ENCODE measurements at places on chromosomes 13 and 19.

GRCh38 chr19:43505186-43505456, 575 bp upstream of the PHLDB3 start:
- no peak for DNase-seq

DNA sequence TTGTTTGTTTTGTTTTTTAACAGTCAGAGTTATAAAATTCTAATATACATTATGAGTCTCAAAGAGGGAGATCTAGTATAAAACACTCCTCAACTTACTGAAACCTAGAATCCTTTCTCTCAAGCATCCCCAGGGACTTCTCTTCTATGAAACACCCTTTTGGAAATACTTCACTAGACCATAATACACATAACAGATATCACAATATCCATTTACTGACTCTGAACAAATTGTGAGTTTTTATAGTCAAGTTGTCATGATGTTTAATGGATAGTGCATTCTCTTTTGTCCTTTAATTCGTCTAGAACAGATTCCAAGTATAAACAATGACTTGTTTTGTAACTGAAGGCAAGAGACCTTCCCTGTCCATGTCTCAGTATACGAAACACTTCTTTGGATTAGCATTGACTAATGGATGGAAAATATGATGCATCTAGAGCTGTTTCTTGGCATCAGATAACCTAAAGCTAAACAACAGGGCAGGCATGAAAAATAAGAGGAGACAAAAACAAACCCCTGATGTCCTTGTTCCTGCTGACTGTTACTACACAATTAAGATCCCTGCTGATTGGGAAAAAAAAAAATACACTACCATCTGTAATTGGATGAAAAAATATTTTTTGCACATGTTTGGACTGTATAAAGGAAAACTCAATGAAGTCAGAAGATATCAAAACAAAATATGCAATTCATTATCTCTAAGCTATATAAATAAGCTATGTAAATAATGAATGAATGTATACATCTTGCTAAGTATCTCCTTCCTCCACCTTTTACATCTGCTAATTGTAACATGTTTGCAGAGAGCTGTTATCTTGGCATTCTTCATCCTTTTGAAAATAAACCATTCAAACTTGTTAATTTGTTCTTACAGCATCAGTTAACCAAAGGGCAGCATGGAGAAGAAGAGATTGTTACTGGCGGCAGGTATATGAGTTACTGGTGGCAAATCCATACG, 214.2 kb downstream of the LACC1 start:
- DNase-seq: no peak

DNA sequence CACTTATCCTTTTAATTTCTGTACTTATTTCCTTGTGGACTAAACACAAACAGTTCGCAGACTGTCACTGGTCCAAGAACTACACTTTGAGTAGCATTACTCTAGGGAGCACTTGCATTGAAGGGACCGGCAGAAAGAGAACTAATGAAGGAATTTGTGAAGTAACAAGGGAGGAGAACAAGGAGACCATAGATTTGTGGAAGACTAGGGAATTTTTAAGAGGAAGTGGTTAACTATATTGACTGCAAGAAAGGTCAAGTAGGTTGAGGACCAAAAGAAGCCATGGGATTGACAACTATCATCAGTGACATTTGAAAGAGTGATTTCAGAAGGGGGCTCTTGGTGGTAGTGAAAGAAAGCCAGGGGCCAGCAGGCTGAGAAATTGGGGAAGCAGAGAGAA, 4.0 kb upstream of the RB1 start:
- no peak for DNase-seq

DNA sequence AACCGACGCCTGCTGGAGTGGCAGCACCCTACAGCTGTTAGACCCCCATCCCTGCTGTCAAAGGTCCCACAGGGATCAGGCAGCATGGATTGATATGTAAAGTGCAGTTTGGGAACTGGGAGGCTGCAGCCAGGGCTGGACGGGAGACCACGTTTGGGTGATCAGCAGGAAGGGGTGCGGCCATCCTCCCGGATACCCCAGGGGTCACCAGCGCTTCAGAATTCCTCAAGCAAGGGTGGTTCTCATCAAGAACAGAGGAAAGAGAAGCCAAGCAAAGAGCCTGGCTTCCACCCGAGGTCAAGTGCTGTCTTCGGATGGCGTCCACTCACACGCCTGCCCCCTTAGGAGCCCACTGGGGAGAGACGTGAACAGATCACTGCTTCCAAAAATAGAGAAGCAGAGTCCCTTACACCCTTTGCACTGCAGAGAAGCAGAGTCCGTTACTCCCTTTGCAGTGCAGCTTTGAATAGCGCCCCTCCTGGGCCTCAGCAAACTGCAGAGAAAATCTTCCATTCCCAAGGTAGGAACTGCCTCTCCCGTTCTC, 35.5 kb downstream of the DHRS12 start:
- no peak for DNase-seq

GRCh38 chr13:23750383-23751121, 138.6 kb downstream of the MIPEP start:
- DNase-seq: no peak

DNA sequence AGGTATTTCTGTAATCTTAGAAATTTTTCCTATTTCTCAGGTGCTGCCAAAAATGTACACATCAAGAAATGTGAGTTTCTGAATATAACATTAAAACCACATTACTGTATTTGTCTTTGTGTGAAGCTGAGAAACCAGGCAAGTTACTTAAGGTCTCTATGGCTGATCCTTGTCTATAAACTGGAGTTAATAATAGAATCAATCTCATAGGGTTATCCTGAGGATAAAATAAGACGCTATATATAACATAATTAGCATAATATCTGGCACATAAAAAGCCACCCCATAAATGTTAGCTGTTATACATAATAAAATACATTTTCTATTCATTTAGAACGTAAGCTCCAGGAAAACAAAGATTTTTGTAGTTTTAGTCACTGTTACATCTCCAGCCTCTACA, 6.1 kb downstream of the RNF6 start:
- no peak for DNase-seq

GRCh38 chr13:93227878-93228642, 1.5 kb downstream of the GPC6 start:
- DNase-seq: peak; percentile 86

DNA sequence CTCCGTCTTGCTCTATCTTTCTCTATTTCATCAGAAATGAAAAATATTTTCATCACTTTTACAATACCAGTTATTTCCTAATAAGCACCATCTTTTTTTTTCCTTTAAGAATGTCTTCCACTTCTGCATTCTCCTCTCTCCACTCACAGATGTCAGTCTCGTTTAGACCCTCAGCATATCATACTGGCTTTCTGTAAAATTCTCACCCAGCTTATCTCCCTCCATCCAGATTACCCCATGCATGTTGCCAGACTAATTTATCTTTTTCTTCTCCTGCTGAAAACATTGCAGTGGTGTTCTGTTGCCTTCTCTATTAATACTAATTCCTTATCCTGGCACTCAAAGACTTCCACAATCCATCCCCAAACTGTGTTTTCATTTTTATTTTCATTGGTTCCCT, 513.8 kb upstream of the KLF12 start:
- DNase-seq: no peak

- DNase-seq: no peak
Measured at GRCh38 chr13:31755803-31756212, 16.5 kb downstream of the RXFP2 start.

GRCh38 chr13:20553311-20553710, 13.6 kb upstream of the IFT88 start:
- DNase-seq: no peak

DNA sequence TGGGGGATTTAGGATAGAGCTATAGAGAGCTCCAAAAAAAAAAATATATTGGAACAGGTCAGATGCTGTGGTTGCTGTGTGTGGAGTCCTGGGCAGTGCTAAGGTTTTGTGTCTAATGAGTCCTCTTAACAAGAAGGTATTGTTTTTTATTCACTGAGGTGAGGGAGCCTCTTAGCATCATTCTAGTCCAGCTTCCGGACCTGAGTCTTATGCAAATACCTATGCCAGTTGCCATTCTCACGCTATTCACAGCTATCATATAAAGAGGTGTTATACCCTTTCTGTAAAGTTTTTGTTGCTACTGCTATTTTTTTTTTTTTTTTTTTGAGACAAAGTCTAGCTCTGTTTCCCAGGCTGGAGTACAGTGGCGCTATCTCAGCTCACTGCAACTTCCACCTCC, 1.4 kb downstream of the NLRP2 start:
- DNase-seq: no peak

All from left lung (tissue), 14 donors.